GM12878 (cell line): ENCODE measurements at places on chromosomes 4 and X.

DNA sequence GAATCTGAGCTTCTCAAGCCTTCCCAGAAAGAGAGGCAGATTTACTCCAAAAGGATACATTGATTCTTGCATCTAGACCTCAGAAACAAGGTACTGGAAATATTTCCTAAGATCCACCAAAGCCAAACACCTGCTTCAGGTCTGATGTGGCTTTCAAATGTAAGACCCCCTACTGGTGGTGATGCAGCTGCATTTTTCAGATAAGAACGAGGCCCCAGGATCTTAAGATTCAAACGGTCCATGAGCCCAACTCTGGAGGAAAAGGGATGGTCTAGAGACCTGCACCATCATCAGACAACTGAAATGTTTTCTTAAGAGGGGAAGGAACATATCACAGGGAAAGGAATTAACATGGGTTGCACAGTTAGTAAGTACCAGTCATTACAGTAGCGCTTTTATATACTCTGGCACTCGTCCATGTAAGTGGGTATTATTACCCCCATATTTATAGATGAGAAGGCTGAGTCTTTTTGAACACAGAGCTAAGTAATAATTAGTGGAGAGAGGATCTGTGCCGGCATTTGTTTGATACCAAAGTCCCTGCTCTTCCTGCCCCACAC, 73.7 kb downstream of the LEF1 start:
- DNase-seq: no peak

GRCh38 chrX:38879631-38880220, 78.5 kb downstream of the MID1IP1 start:
- no peak for DNase-seq

- DNase-seq: no peak
These were observed 1347.1 kb upstream of the PABPC4L start for GRCh38 chr4:135548711-135549110.

DNA sequence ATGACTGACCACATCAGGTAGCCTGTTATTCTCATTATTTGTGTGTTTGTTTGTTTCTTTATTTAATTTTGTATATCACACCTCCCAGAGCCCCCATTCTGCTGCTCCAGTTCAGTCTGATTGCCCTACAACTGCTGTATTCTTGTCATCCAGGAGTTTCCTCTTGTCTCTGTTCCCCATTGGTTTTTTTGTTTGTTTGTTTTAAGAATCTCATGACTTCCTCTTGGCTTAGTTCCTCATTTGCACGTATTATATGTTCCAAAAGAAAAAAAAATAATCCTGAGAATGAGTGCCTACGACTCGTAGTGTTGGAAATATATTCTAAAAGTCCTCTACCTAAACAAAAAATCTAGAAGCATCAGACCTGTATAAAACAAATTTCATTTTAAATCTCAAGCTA, 142.3 kb upstream of the SLIT2 start:
- DNase-seq: no peak

DNA sequence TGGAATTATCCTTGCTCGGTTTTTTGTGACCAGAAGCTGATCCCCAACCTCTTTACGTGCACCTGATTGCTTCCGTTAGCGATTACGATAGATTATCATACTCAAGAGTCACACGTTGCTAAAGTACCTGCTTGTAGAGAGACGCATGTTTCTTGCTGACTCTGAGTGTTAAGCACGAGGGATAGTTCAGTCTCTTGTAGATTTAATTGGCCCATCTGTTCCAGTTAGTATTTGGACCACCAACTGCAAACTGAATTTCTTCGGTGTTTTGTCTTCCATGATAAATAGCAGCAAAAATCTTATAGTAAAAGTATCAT, 516 bp upstream of the COX18 start:
- DNase-seq: no peak

GRCh38 chr4:89270792-89271191, 36.8 kb downstream of the GPRIN3 start:
- no peak for DNase-seq

GRCh38 chr4:159487284-159487747, 384.4 kb downstream of the RAPGEF2 start:
- DNase-seq: peak; percentile 17

DNA sequence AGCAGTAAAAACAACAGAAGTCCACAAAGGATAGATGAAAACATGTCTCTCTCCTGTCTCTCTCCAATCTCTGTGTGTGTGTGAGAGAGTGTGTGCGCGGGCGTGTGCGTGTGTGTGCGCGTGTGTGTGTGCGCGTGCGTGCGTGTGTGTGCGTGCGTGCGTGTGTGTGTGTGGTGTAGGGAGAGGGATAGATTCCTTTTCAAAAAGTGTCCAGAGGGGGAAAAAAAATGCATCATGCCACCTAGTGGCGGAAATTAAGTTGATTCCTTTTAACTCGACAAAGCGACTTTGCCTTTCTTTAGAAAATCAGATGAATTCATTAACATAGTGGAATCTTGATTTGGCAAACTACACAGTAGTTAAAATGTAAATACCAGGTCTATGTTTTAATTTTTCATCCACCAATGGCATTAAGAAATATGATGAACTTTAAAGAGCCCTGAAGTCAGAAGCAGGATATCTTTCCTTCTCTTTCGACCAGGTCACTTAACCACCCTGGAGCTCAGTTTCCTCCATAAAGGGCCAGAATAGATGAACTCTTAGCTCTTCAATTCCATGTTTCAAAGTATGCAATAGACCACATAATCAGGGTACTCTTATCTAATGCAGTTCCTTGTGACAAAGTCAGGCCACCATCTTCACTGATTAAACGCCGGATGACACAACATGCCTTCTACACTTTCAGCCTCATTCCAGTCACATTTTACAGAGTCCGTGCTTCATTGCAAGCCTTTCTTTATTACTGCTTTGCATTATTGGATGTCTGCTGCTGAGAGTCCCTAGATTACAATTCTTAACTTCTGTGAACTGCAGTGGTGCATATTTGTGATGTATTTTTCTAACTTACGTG, 162.8 kb downstream of the FBXO8 start:
- no peak for DNase-seq

- no peak for DNase-seq
These were observed 190.1 kb upstream of the GNPDA2 start for GRCh38 chr4:44916411-44916810.

DNA sequence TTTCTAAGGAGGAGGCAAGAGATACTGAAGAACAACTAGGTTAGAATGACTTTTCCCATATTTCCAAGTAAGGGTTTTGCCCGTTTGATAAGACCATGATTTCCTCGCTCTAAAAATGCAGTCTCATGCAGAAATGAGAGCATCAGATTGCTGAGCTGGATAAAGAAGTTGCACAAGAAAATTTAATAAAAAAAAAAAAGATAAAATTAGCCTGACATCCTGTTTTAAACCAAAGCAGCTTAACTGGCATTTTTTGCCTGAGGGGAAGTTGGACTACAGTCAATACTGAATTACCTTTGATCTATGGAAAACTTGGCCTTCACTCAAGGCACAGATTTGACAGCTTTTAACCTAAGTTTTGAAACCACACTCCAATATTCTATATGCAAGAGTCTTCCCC, 208.4 kb downstream of the GASK1B start:
- no peak for DNase-seq

GRCh38 chr4:8882239-8882638, 10.6 kb upstream of the HMX1 start:
- no peak for DNase-seq

GRCh38 chrX:13081395-13082205, 37.2 kb upstream of the FAM9C start:
- peak; percentile 77 for DNase-seq

- DNase-seq: no peak
These were observed 191.0 kb downstream of the AFF2 start for GRCh38 chrX:148691456-148691855.

GRCh38 chr4:145730026-145730425, 50.1 kb downstream of the C4orf51 start:
- no peak for DNase-seq

DNA sequence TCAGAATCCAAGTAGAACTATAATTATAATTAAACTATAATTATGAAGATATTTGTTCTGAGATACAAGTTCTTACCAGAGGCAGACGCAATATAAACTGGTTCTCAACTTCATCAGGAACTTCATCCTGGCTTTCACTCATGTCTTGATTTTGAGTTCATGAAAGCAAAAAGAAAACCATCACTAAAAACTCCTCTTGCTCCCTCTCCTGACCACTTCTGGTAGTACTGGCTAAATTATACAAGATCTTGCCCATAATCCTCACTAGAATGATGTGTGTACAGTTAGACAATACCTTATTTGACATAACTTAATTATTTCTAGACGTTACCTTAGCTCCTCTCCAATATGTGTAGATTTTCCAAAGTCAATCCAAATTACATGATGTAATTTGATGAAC, 3.7 kb downstream of the TAF7L start:
- DNase-seq: peak; percentile 3

GRCh38 chrX:77740376-77740905, 45.6 kb downstream of the ATRX start:
- DNase-seq: no peak

DNA sequence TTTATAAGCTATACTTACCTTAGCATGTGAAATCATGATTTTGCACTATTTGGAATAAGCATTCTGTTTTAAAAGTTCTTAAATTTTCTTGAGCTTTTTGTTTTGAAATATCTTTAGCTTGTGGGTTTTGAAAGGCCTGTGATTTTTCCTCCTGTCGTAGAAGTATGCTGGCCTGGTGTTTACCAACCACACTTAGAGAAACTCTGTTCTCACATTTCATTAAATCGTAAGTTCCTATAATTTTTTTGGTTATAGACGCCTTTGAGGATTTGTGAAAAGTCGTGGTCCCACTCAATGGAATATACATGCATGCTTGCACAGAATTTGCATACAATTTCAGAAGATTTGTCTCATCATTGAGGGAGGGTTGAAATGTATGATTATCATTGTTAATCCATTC, 63.6 kb downstream of the PDLIM5 start:
- no peak for DNase-seq
